ENCODE measurements at places on chromosomes 13 and 19.

- no peak for DNase-seq
Observed at GRCh38 chr13:94014461-94014860, 465.0 kb downstream of the DCT start.

DNA sequence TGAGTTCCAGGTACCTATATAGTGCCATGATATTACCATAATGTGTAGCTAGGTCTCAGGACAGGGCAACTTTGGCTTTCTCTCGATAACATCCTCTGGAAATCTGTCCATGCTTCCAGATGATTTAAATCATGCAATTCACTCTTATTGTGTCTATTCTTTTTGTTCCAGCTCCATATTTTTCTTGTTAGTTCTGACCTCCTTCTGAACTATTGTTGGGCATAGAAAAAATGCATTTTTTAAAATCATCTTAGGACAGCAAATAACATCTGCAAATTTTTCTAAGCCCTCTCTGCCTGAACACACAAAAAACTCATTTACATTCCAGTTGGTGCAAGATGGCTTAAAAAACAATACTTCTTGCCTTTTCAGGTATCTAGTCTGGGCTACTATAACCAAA is 1561.0 kb upstream of the MIR17HG start:
- no peak for DNase-seq

DNA sequence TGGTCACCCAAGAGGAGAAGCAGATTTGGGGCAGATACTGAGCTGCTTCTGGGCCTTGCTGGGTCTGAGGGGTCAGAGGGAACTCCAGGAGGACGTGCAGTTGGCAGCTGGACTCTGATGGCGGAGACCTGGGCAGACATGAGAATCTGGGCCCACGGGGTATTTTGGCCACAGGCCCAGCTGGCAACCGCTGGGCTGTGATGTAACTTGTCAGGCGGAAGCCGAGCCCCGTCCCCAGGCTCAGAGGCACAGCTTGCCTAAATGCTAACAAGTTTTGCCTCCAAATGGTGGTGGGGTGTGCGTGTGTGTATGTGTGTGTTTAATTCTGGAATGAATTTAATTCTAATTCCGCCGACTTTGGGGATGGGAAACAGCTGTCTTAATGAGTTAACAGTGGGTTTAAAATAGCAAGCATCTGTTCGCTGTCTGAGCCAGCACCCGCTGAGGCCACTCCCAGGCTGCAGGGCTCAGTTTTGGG is 11.6 kb downstream of the ZNRF4 start:
- DNase-seq, result no peak

DNA sequence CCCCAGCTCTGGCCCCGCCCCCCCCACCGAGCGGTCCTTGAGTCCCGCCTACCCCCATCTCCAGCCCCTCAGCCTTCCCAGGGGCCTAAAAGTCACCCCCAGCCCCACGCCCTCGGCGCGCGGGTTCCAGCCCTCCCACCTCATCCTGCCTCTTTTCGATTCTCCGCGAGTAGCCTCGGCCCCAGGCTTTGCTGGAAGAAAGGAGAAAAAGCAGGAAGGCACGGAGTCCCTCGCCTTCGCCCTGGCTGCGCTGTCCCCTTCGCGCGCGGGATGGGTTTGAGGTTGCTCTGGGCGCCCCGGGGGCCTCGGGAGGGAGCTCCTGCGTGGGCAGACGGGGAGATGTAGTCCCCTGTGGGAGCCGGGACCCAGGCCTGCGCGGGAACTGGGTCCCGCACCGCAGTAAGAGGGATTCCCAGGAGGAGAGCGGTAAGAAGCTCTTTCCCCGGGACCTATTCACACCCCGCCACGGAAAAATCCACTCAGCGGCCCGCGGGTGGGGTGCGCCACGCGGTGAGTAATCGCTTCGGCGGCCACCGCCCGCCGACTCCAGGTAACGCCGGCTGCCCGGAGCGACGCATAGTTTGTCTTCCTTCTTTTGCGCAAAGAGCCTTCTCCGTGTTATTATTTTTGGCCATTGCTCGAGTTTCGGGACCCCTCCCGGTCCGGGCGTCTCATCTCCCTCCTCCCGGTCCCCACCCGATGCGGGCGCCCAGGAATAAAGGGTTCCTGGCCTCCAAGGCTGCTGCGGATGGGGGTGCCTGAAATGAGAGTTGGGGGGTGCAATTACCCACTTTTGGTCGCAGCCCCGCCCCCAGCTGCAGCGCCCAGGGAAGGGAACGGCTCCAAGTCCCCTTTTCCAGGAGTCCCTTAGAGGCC is 865 bp upstream of the CRLF1 start:
- no peak for DNase-seq

- DNase-seq, result no peak
Observed at GRCh38 chr13:102657630-102658029, 37.2 kb downstream of the METTL21C start.

DNA sequence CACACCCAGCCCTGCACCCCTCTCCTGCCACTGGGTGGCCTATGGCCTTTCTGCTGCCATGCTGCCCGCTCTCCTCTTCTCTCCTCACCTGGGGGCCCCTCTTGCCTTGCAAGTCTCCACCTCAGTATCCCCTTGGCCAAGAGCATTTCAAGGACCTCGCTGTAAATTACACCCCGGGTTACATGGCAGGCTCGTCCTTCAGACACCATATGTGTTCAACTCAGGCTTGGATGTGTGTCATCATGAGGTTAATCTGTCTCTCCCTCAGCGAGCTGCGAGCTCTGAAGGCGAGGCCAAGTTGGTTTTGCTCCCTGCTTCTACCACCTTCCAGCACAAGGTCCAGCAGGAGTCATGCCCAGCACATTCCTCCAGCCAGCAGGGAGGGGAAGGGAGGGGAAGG is 74.8 kb upstream of the TM9SF2 start:
- DNase-seq, result no peak

DNA sequence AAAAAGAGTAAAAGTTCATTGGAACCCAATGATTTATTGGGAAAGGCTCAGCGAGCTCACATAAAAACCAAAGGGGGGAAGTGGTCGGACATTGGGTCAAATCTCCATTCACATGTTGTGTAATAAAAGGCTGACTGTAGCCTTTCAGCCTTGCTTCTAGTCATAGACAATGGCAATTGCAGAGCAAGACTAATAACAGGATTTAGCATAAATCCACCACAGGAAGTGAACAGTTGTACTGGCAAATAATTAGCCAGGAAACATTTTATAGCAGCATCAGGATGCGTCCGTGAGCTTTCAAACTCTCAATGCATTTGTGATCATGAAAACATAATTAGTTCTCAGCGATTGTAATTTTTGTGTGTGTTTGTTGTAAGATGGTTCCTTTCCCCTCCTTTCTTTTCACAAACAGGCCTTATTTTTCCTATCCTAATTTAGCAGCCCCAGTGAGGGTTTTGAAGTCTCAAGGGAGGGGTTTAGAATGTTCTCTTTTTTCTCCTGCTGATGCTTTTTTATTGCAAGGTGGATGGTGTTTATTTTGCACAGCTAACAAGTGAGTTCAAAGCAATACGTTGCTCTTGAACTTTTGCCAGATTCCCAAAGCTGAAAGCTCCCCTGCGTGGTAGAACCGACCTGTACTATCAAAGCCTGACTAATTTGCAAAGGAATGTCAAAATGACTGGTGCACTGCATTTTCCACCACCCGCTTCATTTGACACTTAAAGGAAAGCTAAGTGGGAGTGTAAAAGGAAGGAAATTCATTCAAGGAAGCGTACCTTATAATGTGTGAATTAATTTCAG is 105.6 kb downstream of the SPRY2 start:
- no peak for DNase-seq

DNA sequence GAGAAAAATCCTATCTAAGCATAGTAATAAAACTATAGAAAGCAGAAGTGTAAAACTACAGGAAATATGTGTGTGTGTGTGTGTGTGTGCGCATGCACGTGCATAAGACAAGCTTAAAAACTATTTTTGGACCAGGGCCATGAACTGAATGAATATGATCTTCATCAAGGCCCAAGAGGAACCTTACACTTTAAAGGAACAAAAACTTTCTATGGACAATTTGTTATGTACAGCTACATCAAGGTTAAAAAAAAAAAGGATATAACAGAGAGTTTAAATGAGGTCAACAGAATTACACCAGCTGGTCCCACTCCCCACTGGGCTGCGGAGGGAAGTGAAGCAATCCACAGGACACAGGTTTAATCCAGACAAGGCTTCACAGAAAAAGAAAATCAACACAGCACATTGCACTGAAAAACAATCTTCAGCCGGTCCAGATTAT is 151.1 kb downstream of the LHFPL6 start:
- peak; percentile 44 for DNase-seq

DNA sequence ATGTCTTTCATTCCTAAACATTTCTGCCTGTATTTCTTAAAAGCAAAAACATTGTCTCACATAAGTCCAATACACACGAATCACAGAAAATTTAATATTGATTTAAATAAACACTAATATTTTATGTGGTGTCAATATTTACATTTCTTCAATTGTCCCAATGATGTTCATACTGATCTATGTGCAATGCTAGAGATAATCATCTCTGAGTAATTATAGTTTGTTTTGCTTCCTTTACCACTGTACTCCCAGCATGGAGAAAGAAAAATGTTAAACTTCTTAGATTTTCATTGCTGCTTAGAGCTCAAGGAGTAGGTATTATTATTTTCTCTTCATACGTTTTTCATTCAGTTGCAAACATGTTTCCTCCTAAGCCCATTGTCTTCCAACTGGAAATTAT is 434.2 kb upstream of the PRR20A start:
- no peak for DNase-seq

DNA sequence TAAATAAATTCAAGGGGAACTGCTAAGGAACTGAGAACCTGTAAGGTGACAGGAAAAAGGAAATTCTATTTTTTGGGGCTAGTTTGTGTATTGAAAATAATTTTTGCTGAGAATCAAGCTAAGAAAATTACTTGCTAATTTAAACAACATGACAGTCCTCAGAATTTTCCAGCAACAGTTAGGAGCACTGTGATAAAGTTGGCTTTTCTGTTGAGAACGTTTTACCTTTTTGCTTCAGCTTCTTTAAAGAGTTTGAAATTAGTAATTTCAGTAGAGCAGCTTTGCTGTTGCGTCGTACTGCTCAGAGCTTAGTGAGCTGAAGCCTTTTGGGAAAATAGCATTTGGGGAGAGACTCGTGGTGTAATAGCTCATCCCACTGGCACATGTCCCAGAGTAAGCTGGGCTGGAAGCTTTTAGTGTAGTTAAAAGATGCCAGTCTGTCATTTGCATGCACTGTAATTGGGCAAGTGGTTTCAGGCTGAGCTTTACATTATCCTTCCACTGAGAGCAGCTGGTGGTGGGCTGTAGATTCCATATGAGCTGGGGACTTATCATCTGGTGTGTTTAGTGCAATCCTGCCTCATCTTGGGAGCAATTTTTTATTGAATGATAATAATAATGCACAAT is 69.8 kb downstream of the LRCH1 start:
- DNase-seq, result peak; percentile 91

DNA sequence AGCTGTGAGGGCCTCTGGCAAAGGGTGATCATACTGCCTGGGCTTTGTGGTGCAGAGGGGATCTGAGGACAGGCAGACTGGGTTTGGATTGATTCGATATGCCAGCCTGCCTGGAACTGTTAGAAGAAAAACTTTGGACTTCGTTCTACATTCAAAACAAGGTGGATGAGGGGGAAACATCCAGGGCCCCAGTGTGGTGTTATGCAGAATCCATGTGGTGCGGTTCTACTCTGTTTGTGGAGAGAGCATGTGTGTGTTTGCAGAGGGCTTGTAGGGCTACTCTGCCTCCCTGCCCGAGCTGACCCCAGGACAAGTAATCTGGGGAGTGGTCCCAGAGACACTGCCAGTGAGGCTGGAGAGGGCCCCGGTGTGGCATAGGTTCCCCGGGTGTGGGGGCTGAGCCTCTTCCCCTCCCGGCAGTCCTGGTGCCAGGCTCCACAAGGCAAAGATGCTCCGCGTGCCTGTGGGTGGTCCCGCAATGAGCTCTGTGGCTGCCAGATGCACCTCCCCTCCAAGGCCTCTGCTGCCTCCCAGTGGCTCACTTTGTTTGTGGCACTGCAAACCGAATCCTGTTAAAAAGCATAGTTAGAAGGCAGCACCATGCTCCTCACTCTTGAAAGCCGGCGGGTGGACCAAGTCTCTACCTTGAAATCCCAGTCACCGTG is 22.3 kb upstream of the TFDP1 start:
- peak; percentile 75 for DNase-seq

GRCh38 chr19:10102787-10103236 is 334 bp upstream of the ANGPTL6 start:
- DNase-seq, result no peak

DNA sequence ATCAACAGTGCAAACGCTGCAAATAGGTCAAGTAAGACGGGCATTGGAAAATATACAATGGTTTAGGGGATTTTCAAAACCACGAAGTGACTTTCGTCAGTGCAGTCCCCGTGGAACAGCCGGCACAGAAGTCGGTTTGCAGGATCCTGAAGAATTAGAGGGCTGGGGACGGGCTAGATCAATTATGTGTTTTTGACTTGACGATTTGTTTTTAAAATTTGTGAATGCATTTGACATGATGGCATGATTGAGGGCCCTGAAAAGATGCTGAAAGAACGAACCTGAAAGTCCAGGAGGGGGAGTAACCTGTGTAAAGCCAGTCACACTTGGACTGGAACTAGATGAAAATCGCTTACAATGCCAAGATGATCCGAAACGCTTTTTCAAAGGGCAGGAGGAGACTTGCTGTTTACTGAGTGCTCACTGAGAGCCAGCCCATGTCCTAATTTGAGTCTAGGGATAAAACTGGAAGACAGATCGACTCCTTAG is 8.9 kb upstream of the DGKH start:
- DNase-seq, result no peak

DNA sequence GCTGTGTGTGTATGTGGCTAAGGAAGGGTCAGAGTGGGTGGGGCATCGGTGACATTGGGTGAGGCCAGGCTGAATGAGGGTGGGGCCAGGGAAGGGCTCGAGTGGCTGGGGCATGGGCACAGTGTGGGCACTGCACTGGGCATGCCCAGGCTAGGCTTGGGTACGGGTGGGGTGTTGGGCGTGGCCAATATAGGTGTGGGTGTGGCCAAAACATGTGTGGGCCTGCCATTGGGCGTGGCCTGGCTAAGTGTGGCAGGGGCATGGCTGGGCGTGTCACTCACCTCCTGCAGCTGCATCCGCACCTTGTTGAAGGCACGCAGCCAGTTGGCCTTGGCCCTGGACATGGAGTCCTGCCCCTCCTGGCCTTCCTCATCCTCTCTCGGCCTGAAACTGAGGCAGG is 33.2 kb downstream of the UNC13A start:
- no peak for DNase-seq

GRCh38 chr13:91660076-91660415 is 261.6 kb downstream of the GPC5 start:
- no peak for DNase-seq

- peak; percentile 78 for DNase-seq
Observed at GRCh38 chr19:44951179-44952159, 3.7 kb upstream of the CLPTM1 start.

- DNase-seq, result no peak
Observed at GRCh38 chr13:35716729-35717128, 240.2 kb upstream of the MAB21L1 start.

GRCh38 chr13:98189841-98190505 is 12.9 kb upstream of the RNF113B start:
- no peak for DNase-seq

- no peak for DNase-seq
Observed at GRCh38 chr19:57233207-57233606, 2.4 kb downstream of the AURKC start.

DNA sequence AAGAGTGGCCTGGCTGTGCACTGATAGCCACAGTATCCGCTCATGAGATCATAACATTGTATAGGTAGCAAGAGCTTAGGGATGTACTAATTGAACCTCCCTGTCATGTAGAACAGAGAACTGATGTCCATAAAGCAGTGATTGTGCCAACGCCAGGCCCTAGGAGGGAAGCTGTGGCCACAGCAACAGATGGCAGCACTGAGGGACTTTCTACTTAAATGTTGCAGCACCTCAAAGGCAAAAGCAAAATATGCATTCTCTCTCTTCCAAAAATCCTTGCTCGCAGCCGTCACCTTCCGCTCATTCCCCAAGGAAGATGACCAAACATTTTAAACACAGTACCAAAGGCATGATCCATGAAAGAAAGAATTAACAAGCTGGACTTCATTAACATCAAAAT is 32.3 kb downstream of the COL4A1 start:
- DNase-seq, result peak; percentile 54
